ENCODE measurements at places on chromosomes 5 and 9.

DNA sequence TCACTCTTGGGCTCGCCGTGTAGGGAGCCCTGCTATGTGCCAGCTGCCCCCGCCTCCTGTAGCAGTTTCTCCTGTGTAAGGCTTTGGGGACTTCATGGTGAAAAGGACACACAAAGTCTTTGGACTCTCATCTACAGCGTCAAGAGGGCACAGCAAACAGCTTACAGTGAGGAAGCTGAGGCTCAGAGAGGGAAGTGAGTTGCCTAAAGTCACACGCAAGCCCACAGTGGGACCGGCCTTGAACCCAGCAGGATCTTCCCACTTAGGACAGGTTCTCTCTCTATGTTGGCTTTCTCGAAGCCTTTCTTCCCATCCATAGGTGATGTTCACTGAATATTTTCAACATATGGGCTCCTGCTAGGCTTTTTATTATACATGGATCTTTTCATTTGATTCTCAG lies 9.8 kb upstream of the PRRX2 start:
- no peak for DNase-seq

GRCh38 chr9:93646640-93647178 lies 70.3 kb downstream of the PHF2 start:
- no peak for DNase-seq

GRCh38 chr5:168263121-168263520 lies 28.3 kb upstream of the WWC1 start:
- DNase-seq = no peak

- DNase-seq = peak; percentile 83
These were observed 75.9 kb upstream of the PRR16 start for GRCh38 chr5:120388016-120388781.

GRCh38 chr9:101274971-101275768 lies 109.6 kb downstream of the BAAT start:
- no peak for DNase-seq

- DNase-seq = no peak
These were observed 94.4 kb downstream of the MAPKAP1 start for GRCh38 chr9:125612616-125613015.

Measured in AG08395 (cell line).